ENCODE measurements at places on chromosomes 11 and 22.

DNA sequence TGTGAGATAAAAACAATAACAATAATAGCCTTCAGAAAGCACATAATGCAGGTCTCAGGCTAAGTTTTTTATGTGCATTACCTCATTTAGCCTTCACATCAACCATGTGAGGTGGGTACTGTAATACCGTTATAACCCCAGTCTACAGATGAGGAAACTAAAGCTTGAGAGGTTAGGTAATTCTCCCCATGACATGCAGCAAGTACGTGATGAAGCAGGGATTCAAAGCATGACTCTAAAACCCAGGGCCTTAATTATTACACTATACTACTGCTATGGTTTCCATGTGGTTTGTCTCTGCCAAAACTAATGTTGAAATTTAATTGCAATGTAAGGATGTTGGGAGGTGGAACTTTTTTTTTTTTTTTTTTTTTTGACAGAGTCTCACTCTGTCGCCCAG, 37.7 kb upstream of the FDX1 start:
- DNase-seq: no peak

GRCh38 chr11:72981971-72982685, 160.0 kb downstream of the FCHSD2 start:
- no peak for DNase-seq

- DNase-seq: no peak
Observed at GRCh38 chr11:25197515-25197914, 700.7 kb downstream of the LUZP2 start.

- DNase-seq: no peak
Observed at GRCh38 chr22:22113701-22114100, 130.9 kb upstream of the VPREB1 start.

DNA sequence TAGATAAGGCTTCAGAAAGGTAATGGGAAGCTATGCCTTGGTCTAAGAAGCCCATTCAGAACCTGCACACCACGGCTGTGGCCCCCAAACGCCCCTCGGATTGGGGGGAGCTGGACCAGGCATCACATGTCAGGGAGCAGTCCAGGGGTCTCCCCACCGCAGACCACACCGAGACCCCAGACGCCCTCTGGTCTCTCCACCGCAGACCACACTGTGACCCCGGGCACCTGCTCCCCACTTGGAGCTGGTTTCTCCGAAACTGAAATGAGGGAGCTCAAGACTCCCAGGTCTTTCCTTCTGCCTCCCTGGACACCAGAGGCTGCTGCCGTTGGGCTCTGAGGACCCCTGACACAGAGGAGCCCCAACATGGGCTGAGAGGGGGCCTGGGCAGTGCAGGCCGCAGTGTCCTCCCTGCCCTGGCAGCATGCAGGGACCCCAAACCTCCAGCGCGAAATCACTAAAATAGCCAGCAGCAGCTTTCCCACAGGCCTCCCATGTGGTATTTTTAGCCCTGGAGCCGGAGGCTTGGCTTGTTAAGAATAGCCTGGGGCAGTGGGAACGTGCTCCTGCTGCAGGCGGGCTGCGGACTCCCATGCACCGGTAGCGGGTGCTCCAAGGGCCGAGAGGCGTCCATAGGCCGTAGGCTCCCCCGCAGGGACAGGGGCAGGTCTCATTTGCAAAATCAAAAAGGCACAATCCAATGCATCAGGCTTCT, 7.7 kb downstream of the LINC01488 start:
- DNase-seq: no peak

- no peak for DNase-seq
Observed at GRCh38 chr11:3123305-3123704, 41.8 kb downstream of the OSBPL5 start.

DNA sequence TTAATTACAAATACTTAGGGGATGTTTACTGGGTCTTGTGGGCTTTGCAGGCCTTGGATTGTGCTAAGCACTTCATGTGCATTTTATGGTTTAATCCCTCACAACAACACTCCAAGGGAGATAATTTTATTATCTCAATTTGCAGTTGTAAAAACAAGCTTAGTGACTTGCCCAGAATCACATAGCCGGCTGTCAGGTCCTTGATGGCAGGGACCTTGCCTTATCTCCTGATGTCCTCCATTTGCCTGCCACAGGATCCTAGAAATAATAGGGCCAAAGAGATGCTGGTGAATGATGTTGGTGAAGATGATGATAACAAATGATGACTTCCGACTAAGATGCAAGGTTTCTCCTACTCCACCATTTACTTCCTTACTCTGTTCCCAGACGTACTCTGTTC, 385.4 kb downstream of the TMEM135 start:
- no peak for DNase-seq

GRCh38 chr11:62574363-62575071, 826 bp upstream of the EEF1G start:
- no peak for DNase-seq

- no peak for DNase-seq
Observed at GRCh38 chr11:46618837-46619236, 1.5 kb downstream of the ATG13 start.
